Omental fat pad (tissue), 4 donors: ENCODE measurements at places on chromosomes 13 and 19. TPM values are rescaled to one million over a fixed set of nuclear protein-coding genes. Genes with fewer than 3 reads are reported as not detected.

The PGLYRP1 gene
- total RNA-seq: not detected

The PPP1R37 gene
- total RNA-seq: 13.6 TPM

The GCDH gene
- 36.1 TPM for total RNA-seq

The KIR3DL2 gene
- not detected for total RNA-seq

The WDR88 gene
- total RNA-seq: not detected

The NLRP4 gene
- total RNA-seq: not detected

The ZNF730 gene
- not detected for total RNA-seq

The IRGC gene
- not detected for total RNA-seq

The APOE gene
- 920 TPM for total RNA-seq

The NLRP5 gene
- total RNA-seq: not detected
